ENCODE measurements at places on chromosomes 1 and 21.

- no peak for DNase-seq
These were observed 42.8 kb upstream of the RASAL2 start for GRCh38 chr1:178051071-178051470.

GRCh38 chr21:33374080-33374449, 29.1 kb upstream of the IFNGR2 start:
- DNase-seq, result no peak

DNA sequence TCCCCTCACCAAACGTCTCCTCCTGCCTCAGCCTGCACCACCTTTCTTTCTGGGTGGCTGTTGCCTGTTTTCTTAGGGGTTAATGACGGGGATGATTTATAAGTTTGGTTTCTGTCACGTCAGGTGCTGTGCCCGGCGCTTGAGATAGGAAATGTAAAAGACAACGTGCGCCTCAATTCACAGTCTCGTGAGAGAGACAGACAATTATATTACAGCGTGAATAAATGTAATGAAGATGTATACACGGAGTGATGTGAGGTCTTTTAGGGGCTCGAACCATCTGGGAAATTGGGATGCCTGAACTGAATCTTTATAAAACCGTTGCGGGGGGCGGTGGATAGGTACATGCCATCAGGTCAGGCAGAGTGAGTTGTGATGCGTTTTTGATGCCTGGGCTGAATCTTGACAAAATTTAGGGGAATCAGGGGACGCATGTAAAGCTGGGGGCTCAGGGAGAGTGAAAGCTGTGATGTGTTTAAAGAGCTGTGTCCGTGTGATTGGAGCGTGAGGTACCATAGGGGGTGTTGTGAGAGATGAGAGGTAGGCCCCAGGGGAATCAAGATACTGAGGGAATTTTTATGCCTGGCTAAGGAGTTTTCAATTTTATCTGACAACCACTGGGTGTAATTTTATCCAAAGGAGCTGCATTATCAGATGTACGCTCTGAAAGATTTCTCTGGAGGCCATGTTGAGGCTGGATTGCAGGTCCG, 831 bp downstream of the TIPRL start:
- no peak for DNase-seq

GRCh38 chr21:37917612-37918011, 1.4 kb upstream of the KCNJ6 start:
- DNase-seq, result no peak

DNA sequence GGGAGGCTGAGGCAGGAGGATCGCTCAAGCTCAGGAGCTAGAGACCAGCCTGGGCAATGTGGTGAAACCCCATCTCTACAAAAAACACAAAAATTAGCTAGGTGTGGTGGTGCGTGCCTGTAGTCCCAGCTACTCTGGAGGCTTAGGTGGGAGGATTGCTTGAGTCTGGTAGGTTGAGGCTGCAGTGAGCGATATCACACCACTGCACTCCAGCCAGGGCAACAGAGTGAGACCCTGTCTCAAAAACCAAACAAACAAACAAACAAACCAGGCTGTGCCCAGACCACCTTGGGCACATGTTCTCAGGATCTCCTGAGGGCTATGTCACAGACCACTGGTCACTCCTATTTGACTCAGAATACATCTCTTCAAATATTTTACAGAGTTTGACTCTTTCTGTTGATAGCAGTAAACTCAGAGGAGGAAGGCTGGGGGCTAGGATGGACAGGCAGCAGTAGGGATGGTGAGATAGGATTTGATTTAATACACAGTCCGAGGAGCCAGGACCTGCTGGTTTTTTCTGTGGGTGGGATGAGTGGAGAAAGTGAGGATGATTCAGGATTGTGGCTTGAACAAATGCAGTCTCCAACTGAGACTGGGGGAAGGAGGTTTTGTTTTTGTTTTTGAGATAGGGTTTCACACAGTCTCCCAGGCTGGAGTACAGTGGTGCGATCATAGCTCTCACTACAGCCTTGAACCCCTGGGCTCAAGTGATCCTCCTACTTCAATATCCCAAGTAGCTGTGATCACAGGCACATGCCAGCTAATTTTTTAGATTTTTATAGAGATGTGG, 46.5 kb downstream of the OLFML3 start:
- DNase-seq, result no peak

GRCh38 chr1:193520472-193520871, 334.1 kb upstream of the B3GALT2 start:
- no peak for DNase-seq

GRCh38 chr1:171487038-171487437, 1.7 kb downstream of the PRRC2C start:
- DNase-seq, result no peak

- DNase-seq, result no peak
These were observed 4.5 kb upstream of the KLF17 start for GRCh38 chr1:44114098-44114497.

DNA sequence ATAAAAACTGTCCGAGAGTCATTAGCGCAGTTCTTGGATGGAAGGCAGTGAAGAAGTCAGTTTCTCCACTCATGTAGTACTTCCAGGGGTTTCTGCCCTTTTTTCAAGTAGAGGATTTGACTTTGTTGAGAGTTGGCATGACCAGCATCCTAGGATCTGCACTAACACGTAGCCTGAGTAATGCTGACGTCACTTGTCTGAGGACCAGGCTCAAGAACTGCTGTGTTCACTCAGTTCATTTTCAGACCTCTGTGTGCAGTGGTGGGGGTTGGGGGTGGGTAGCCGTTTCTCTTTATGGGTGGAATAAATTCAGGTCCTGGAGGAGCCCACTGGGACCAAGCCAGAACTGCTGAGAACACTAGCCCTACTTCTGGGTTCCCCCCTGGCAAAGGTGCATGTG, 53.3 kb downstream of the MRPS6 start:
- no peak for DNase-seq

DNA sequence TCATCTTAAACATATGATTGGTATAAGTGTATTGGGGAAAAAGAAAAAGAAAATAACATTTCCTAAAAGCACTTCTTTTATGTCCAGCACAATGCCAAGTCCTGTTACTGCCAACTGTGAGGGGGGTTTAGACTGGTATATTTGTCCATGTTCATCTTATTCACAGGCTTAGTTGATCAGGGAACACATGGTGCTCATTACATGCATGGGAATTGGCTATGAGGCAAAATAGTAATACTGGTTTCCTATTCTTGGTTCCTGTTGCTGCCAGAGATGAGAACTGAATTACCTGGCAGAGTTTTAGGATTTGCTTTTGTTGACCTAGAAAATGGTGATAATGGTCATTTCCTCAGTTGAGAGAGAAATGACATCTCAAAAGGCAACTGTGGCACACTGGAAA, 398.8 kb downstream of the DUSP10 start:
- no peak for DNase-seq

DNA sequence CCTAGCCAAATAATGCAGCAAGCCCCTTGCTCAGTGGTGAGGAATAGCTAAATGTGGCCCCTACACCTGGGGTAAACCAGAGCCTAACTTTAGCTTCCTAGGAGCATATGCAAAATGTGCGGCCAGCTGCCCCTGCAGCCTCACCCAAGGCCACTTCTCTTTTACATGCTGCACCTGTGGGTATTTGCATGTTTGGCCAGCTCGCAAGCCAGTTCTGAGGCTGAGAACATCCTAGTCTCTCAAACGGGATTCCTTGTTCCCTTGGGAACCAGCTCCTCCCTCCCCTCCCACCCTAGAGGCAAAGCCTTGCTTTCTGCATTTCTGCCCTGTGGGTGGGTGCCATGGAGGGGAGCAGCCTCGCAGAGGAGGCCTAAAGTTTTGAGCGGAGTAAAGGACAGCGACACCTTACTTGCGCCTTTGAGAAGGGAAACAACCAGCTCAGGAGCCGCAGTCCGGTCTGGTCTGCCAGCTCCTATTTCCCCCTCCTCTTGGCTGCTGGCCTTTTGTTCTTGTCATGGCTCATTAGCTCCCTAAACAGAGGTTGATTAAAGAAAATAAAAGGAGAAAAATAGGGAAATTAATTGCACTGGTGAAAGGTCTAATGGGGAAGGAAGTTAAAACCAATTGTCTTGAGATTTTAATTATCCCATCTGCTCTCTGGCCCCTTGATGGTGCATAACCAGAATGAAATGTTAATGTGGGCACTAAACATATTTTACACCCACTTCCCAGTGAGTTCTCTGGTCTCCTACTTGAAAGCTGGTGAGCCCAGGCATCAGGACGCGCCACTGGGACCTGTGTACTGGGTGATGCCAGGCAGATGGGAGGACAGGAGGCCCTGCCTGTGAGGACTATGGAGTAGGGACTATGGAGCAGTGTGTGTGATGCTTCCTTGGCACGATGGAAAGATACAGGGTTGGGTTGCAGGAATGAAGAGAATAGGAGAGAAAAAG, 68.7 kb downstream of the TEX35 start:
- DNase-seq, result no peak

DNA sequence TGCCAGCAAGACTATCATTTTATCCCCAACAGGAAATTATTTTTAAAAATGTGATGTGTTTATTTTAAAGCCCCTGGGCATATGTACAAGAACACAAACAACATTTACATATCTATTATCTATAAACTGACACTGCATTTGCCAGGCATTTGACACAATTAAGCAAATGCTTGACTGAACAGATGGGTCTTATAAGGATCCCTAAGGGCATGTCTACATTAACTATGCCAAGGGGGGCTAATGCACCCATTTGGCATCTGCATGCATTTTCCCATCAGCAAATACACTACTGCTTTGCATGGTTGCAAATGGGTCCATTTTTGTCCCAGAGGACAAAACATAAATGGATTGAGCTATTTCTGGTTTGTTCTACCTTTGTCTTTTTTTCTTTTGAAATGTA, 884.8 kb upstream of the B3GALT2 start:
- no peak for DNase-seq

DNA sequence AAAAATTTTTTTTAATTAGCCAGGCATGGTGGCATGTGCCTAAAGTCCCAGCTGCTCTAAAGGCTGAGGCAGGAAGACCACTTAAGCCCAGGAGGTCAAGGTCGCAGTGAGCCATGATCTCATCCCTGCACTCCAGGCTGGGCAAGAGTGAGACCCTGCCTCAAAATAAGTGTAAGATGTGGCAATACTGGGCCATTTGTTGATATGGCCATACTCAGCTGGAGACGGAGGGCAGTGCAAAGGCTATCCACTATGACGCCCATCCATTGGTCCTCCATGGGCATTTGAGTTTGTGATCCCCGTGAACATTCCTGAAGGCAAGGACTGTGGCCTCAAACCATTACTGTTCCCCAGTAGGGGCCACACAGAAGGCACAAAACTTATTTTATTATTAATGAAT, 1.5 kb downstream of the CASP9 start:
- DNase-seq, result no peak

- no peak for DNase-seq
These were observed 68.8 kb upstream of the RGS1 start for GRCh38 chr1:192506741-192507155.

GRCh38 chr1:231027136-231027925, 12.7 kb downstream of the FAM89A start:
- no peak for DNase-seq

GRCh38 chr1:9088807-9089206, 19.4 kb upstream of the SLC2A5 start:
- DNase-seq, result no peak

GRCh38 chr1:35640380-35641232, 720 bp downstream of the PSMB2 start:
- DNase-seq, result no peak

GRCh38 chr1:244393604-244394176, 58.0 kb downstream of the ADSS2 start:
- no peak for DNase-seq

GRCh38 chr1:41812051-41812450, 106.7 kb downstream of the HIVEP3 start:
- no peak for DNase-seq

DNA sequence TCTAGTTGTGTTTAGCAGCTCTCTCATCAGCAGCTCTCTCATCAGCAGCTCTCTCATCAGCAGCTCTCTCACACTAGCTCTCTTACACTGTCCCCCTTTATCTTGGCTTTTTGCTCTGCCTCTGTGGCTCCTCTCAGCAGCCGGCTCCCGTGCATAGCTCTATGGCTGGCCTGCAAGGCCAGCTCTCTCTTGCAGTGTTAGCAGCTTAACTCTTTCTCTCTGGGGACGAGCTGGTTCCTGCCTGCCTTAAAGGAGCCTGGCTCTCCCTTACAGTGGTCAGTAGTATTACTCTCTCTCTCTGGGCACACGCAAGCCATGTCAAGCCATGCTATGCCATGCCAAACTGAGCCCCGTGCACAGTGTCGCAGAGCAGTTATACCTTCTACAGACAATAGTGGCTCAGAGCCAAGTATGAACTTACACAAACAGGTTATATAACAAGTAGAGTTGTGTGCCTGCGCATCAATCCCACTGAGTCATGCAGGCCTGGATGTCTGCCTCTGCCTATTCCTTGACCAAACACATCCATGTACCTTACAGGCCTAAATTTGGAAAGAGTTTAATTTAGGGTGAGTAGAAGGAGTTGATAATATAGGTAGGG, 295.9 kb downstream of the TPR start:
- no peak for DNase-seq

DNA sequence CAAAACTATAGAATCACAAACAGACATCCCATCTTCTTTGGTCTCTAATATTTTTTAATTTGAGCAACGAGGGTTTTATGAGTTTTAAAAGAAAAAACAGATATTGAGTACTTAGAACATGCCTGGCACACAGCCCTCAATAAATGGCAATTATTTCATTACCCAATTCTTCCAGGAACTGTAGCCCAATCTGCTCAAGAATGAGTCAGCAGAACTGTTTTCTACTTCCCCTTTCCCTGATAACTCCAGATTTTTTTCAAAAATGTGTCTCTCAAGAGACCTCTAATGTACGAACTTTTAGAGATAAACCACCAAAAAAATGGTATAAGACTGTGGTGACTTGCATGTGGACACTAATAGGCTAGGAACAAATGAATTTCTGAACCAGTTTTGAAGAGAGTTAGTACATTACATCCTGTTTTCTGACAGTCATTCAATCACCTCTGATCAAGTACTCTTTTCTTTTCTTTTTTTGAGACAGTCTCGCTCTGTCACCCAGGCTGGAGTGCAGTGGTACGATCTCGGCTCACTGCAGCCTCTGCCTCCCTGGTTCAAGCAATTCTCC, 11.5 kb downstream of the ABL2 start:
- no peak for DNase-seq

- no peak for DNase-seq
These were observed 13.2 kb downstream of the SEMA6C start for GRCh38 chr1:151133018-151133806.

- no peak for DNase-seq
These were observed 148.8 kb upstream of the CAMK1G start for GRCh38 chr1:209434631-209435217.

GRCh38 chr1:48200166-48200900, 22.2 kb upstream of the SLC5A9 start:
- DNase-seq, result no peak

DNA sequence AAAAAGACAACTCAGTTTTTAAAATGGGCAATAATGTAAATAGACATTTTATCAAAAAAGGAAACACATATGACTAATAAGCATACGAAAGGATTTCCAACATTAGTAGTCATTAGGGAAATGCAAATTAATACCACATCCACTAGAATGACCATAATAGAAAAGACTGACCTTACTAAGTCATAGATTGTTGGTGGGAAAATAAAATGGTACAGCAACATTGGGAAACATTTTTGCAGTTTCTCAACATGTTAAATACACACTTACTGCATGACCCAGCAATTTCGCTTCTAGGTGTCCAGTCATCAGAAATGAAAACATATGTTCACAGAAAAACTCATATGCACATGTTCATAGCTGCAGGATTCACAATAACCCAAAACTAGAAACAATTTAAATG, 29.9 kb upstream of the SLC44A3 start:
- no peak for DNase-seq

GRCh38 chr1:20158358-20159070, 19.4 kb downstream of the PLA2G2F start:
- no peak for DNase-seq

All from stimulated activated CD8-positive, alpha-beta memory T cell treated with anti-CD3 and anti-CD28 coated beads, Interleukin-7, amount 100 ng/mL, for 4 hours (primary cell).